ENCODE measurements at places on chromosomes 7 and 10.

DNA sequence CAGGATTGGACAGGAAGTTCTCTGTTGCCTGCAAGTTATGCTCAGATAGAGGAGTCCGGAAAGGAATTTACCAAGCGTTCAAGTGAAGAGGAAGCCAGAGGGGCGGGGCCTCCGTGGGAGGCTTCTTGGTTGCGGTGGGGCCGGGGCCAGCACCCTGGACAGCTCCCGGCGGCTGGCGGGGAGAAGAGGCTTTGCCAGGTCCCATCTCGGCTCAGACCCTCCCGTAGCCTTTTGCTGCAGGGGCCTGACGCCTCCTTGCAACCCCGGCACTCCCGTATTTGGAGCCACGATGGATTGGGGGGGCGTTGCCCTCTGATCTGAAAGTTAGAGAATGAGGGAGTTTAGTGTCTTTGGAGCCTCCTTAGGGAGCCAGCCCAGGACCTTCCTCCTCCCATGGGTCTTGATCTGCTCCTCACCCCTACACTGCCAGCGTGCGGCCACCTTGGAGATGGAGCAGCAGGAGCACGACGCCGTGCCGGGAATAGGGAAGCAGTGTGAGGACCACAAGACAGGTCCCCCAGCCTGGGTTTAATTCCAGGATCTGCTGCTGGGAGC lies 3.1 kb upstream of the SLC18A3 start:
- no peak for DNase-seq

GRCh38 chr7:80427218-80427617 lies 84.6 kb downstream of the GNAT3 start:
- DNase-seq = no peak

- DNase-seq = no peak
These were observed 103.7 kb upstream of the VWC2 start for GRCh38 chr7:49669692-49670260.

DNA sequence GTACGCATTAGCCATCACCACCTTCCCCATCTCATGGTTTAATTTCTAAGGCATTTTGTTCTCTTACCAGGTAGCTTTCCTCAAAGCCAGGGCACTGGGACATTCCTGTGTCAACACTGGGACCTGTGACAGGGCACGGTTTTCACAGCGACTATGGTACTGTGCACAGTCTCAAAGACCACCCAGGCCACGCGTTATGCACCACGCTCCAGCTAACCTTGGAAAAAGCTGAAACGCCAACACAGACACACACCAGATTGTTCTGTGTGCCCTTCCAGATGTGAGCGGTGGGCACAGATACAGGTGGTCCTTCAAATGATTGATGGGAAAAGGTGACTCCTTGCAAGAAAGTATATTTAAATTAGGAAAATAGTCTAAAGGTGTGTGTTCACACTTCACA lies 337.3 kb downstream of the WDR37 start:
- DNase-seq = no peak

DNA sequence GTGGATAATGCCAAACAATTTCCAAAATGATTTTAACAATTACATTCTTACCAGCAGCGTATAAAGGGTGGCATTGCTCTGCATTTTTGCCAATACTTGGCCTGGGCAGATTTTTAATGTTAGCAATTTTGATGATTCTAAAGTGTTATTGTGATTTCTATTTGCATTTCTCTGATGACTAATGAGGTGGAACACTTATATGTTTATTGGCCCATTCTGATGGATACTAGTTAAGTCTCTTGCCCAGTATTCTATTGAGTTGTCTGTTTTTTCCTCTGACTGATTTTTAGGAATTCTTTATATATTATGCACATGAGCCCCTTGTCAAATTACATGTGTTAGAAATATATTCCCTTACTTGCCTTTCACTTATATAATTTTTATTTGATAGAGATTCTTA lies 86.8 kb downstream of the TMEM26 start:
- no peak for DNase-seq

DNA sequence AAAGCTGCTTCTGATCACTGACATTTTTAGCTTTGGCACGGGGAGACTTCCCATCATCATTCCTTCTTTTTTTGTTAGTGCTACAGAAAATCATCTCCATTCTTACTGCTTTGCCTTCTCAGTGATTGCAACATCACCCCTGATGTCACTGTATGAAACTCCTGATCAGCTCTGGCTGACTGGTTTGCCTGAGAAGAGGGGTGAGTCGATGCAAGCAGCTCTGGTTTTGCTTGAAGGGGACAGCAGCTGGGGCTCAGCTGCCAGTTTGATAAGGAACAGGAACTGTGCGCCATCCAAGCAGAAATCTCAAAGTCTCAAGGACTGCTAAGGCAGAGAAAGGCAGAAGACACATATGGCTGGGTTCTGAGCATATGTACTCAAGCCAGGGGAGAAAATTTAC lies 808.5 kb upstream of the CELF2 start:
- DNase-seq = peak; percentile 36
